ENCODE measurements at places on chromosomes 3 and 15.
A peak's percentile ranks its signal among the peaks of the same experiment; 100 is the strongest.

- no peak for DNase-seq
Observed at GRCh38 chr3:197597335-197597734, 41.6 kb upstream of the BDH1 start.

DNA sequence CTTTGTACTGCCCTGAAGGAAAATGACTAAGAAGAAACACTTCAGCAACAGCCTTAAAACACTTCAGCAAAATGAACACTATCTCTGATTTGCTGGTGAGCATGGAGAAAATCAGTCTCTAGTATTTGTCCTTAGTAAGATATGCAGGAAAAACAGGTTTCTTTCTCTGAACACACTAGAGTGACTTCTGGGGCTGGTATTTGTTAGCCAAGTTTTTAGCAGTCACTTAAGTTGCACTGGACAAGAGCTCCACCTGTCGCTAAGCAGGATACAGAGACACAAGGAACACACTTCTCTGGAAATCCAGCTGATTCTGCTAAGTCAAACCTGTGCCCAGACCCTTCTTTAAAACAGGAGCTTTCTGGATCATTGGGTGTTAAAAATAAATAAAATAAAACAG, 65.3 kb downstream of the CHAC1 start:
- no peak for DNase-seq

GRCh38 chr3:42081838-42082473, 9.2 kb upstream of the TRAK1 start:
- no peak for DNase-seq

DNA sequence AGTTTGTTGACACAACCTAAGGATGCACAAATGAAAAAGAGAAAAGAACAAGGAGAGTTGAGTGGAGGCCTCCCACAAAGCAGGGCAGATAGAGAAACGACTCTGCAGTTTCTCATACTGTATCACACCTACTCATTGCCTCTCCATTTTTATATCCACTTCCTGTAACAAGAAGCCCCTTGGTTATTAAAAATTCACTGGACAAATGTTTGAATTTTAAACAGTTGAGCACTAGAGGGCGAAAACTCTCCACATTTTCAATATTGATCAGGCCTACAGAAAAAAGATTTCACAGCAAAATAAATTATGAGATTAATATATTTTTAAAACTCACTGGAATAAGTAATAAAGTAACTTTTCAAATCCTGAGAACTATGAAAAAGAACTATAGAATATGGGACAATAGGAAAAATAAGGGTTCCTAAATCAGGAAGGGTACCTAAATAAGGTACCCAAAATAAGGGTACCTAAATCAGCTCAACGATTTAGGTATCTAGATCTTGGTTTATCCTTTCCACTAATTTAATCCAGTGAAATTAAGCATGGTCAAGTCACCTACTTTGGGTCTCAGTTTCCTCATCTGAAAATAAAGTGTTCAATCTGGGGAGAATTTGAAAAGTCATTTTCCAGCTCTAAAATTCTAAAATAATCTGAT, 47.0 kb upstream of the PPIB start:
- no peak for DNase-seq

- DNase-seq = no peak
Observed at GRCh38 chr3:124447845-124448244, 282.4 kb upstream of the UMPS start.

GRCh38 chr15:89299896-89300295, 34.7 kb downstream of the POLG start:
- DNase-seq = no peak

GRCh38 chr15:90989040-90989768, 5.1 kb downstream of the PRC1 start:
- DNase-seq = no peak

DNA sequence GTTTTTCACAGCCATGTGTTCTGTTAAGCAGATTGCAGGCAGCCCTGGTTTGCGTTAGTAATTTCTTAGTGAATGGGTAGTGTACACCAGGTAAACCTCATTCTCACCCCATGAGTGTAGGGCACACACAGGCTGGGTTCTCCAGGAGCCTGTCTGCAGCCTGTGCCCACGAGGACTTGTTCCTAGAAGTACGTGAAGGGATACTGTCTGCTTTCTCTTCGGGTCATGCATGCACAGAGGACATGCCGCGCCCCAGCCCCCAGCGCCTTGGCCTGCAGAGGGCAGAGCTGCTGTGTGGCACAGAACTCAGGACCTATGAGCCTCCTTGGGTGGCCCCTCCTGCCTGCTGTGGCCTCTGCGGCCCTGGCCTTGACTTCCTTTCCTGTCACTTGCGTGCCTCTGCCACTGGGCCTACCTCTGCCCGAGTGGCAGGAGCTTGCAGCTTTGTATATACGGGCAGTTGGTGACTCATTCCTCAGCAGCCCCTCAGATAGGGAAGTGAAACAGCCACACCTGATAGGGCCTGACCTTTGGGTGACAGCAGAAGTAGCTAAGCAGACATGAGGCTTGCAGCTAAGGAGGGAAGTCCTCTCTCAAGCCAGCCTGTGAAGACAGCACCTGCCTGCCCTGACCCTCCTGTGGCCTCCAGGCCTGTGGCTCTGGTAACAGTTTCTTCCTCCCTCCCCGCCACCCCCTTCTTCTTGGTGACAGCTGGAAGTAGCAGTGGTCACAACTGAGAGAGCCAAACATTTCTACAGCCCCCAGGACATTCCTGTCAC, 19.5 kb downstream of the PPCDC start:
- peak; percentile 52 for DNase-seq

- DNase-seq = no peak
Observed at GRCh38 chr15:57290187-57290586, 86.1 kb upstream of the CGNL1 start.

- DNase-seq = no peak
Observed at GRCh38 chr3:87236093-87236492, 9.0 kb downstream of the CHMP2B start.

GRCh38 chr3:86176445-86176784, 814.5 kb downstream of the VGLL3 start:
- DNase-seq = no peak

GRCh38 chr15:81347910-81348309, 24.0 kb upstream of the STARD5 start:
- no peak for DNase-seq

DNA sequence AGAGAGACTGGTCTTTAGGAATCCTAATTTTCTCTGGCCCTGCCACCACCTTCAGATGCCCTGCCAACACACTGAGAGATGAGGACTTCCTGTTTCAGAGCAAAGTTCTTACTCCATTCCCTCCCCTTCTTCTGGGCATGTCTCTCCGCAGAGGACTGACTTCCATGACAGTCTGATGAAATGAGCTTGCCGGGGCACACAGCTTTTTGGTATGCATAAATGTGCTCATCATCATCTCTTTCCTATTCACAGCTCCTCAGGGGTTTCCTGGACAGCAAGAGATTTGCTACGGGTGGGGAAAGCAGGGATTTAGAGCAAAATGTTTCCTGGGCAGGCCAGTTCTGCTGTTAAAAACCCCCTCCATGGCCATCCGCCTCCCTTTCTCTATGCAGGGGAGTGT, 27.6 kb upstream of the SEMA6D start:
- DNase-seq = no peak

DNA sequence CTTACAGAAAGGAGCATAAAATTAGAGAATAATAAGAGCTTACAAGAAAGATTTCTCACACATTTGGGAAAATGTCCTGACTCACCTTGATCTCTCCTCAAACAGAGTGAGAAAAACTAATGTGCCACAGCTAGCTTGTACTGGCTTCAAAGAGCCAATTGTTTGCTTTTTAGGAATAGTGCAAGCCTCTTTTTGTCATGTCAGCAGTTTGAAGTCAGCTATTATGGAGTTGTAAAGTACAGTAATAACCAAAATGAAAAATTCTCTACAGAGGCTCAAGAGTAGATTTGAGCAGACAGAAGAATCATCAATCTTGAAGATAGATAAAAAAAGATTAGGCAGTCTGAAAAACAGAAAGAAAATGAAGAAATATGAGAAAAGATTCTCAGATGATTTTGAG, 313.4 kb upstream of the GPR149 start:
- no peak for DNase-seq

DNA sequence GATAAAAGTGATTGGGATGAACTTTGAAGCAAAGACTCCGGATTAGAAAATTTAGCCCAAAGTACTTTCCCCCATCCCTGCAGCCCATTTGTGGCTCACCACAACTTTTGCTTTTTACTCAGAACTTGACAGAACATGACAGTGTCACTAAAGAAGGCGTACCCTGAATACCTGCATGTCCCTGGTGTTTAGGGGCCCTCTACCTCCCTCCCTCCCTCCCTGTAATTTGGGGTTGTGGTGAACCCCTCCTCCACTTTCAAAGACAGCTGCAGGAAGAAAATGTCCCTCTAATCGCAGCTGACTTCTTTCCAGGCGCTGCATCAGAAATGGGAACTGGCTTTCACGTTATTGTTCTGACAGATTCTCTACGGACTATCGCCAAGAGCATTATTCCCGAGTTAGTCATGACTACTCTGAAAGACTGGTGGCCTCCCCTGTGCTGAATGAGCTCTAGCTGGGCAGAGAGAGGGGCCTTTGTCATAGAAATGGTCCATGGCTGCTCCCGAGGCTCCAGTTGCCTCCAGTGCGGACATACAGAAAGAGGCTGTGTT, 93.2 kb upstream of the ARHGEF3 start:
- no peak for DNase-seq

DNA sequence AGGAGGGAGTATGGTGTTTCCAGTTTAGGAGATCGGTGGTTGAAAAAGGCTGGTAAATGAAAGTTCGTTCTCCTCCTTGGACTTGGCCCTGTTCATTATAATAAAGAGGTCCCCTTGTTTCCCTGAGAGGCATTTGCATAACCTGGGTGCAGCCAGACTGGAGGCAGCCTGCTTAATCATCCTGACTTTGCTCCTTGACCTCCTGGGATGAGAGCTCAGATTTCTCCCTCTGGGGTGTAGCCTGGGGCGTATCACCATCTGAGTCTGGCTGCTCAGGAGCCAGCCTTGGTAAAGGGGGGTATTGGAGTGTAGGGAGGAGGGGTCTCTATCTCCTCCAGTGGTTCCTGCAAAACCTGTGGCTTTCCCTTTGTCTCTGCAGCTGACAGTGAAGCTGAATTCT, 21.3 kb upstream of the ACAD9 start:
- DNase-seq = no peak

GRCh38 chr3:23304424-23304823, 101.3 kb downstream of the UBE2E2 start:
- DNase-seq = no peak

DNA sequence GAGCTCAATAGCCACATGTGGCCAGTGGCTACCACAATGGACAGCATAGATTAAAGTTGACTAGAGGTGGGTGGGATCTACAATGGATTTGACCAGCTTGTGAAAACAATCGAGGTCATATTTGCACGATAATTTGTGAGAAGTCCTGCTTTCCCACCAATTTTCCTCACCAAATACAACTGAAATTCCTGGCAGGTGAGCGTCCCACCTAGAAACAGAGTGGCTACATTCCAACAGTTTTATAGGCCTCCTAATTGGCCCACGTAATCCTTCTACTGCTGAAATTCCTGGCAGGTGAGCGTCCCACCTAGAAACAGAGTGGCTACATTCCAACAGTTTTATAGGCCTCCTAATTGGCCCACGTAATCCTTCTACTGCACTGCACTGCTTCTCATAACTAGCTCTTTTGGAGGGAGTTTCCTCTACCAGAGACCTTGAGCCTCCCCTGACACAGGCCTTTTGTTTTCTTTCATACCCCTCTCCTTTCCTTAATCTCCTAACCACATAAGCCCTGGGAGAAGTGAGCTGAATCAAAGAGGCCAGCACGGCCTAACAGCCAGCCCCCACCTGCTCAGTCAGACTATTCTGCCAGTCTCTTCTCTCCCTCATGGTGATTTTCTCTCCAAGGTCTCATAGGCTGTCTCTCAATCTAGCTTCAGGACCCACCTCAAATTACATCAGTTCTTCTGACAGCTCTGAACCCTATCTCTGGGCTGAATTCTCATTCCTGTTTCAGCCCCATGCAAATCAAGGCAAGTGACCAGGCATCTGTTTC, 80.2 kb downstream of the BFSP2 start:
- DNase-seq = no peak

DNA sequence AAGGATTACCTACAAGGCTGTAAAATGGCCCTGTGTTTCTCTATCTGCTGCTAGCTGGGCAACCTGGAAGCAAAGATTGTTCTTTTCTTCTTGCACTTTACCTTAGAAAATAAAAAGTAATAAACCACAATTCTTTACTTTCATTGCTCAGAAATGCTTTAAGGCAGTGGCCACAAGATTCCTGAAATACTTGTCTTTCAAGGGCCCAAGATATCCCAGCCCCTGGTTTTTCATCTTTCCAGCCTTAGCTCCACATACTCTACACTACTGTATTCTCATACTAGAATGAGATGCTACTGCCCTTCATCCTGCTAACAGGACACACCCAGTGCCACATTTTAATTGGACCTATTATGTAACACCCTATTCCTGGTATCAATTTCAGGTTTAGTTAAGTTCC, 78.9 kb downstream of the GTF2E1 start:
- no peak for DNase-seq

DNA sequence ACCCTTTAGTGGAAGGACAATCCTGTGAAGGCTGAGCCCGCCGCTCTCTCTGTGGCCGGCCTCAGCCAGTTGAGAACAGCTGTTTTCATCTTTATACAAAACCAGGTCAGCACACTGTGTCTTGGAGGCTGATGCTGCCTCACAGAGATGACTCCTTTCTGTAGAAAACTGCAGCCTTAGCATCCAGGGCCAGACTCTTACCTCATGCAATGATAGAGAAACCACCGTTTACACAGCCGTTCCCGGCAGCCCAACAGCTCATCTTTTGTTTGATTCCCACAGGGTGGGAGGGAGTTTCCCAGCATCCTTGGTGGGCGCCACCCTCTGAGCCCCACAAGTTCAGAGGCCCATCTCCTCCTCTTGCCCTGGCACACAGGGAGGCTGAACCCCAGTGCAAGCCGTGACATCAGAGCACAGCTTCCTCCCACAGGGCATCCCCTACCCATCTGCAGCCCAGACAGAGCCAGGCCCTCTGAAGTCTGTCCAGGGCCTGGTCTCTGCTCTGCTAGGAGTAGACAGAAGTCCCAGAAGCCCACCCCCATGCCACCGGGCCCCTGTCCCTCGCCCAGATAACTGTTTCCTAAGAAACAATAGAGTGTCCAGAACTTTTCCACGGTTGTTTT, 105.0 kb downstream of the LRRK1 start:
- no peak for DNase-seq

DNA sequence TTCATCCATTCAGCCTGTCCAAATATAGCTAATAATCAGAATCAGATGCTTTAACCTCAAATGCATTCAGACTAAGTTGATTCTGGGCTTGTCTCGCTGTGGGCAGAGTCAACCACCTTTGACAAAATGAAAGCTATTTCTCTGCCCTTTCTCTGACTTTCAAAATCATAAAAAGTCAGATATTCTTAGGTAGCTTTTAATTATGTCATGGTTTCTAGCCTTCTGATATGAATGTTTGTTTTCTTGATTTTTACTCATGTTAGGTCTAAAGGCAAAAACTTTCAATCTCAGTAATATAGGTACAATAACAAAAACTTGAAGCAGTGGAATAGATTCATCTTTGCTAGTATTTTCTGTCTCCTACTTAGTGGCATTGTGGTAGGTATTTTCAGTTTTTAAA, 25.3 kb upstream of the C15orf61 start:
- DNase-seq = no peak

DNA sequence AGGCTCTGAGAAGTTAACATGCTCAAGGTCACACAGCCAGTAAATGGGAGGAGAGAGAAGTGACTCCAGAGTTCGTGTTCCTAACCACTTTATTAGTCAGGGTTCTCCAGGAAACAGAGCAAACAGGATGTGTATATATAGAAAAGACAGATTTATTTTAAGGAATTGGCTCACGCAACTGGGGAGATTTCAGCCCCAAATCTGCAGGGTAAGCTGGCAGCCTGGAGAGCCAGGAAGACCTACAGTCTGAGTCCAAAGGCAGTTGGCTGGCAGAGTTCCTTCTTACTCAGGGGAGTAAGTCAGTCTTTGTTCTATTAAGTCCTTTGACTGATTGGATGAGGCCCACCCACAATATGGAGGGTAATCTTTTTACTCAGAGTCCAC, 118.2 kb upstream of the PROK2 start:
- no peak for DNase-seq
